ENCODE measurements at places on chromosomes 3 and 15.

DNA sequence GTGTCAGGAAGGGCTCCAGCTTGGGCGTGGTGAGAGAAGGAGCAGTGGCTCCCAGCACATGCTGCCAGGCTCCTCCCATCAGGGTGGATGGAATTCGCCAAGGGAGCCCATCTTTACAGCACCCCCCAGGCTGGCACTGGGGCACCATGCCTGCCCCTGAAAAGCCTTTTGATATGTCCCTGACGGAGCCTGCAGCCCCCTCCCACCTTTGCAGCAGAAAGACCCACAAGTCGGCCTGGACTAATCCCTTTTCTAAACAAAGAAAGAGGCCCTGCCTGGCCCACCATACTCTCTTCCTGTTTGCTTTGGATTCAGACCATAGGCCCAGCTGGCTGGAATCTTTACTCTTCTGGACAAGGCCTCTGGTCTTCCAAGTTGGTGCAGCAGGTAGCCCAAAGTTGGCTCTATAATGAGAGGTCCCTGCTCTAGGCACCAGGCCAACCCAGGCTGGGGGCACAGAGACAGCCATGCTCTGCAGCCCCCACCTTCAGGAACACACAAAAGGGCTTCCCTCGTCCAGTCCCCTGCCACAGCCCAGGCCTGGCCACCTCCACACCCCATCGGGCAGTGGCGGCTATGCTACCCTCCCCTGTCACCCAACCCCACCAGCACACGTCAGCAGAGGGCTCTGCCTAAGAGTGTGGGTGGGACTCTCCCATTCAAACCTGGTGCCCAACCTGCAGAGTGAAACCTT is 5.4 kb downstream of the ANPEP start:
- no peak for DNase-seq

- DNase-seq = no peak
Measured at GRCh38 chr3:52291508-52292181, 4.0 kb downstream of the GLYCTK start.

- DNase-seq = no peak
Measured at GRCh38 chr3:99562990-99563607, 75.3 kb upstream of the COL8A1 start.

- peak; percentile 85 for DNase-seq
Measured at GRCh38 chr3:44885618-44886017, 11.2 kb downstream of the TGM4 start.

- DNase-seq = peak; percentile 75
Measured at GRCh38 chr3:198071602-198072287, 111.7 kb downstream of the LMLN start.

DNA sequence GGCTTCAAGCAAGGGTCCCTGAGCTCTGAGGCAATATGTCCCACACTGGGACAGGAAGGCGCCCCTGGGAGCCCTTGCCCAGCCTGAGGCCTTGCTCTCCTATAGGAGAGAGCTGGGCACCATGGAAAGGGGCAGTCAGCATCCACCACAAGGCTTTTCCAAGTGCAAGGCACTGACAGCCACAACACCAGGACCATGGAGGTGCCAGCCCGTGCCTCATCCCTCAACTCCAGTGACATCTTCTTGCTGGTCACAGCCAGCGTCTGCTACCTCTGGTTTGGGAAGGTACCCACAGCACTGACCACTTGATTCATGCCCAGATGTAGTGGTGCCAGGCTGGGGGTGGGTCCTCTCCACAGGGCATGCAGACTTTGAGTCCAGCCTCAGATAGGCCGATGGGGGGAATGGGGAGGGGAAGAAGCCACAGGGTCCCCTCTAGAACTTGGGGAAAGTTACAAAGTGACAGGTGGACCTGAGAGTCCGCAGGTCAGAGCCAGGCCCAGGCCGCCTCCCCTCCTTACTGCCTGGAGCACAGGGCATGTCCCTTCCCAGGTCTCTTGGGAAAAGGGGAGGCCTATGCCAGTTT is 11.8 kb downstream of the VILL start:
- no peak for DNase-seq

Data from PC-9 (cell line).